Fibroblast of mammary gland (primary cell): ENCODE measurements at places on chromosomes 2 and 18.
A peak's percentile ranks its signal among the peaks of the same experiment; 100 is the strongest.

DNA sequence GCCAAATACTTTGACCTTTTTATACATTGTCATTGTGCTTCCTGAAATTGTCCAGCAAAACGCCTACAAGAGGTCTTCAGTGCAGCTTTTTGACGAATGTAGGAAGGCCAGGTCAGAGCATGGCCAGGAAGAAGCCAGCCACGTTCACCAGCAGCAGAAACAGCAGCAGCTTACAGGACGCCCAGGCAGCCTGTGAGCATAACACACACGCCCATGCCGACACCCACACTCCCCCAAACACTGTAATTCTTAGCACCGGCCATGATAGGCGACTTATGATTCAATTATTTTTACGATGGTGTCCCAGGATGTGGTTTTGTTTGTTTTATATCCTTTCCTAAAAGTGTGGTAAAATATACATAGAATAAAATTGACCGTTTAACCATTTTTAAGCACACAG is 249.1 kb upstream of the SALL3 start:
- DNase-seq = no peak

- no peak for DNase-seq
Measured at GRCh38 chr2:232513353-232513752, 6.8 kb upstream of the PRSS56 start.

DNA sequence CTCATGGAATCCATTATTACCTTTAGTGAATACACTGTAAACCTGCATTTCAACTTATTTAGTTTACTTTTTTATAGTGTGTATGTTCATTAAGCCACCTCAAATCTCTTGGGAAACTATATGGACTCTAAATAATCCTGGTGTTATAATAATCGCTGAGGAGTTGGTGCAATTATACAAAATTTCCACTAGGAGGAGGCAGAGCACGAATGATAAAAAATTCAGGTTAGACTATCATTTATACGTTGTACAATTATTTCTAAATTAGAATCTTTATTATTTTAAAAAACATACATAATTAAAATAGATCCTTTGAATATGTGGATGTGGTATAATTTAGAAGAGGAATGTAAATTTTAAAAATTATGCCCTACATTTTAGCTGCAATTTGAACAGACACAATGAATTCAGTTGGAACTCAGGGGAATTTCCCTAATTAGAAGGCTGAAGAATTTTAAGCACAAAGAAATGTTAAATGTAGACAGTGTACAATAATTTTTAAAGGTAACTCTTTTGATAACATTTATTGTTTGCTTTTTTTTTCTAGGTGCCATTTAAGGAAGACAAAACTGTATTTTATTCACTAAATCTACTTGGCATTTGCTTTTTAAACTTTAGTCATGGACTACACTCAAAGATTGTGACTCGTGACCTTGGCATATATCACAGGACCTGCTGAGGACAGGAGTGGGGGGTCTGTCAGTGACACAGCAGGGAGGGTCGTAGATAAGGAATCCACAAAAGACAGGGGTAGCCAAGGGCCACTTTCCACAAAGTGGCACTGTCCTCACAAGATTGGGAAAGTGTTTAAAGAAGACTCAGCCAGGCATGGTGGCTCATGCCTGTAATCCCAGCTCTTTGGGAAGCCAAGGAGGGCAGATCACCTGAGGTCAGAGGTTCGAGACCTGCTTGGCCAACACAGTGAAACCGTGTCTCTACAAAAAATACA is 45.5 kb downstream of the RAB12 start:
- DNase-seq = peak; percentile 36

- no peak for DNase-seq
Measured at GRCh38 chr2:39697454-39697853, 31.7 kb downstream of the TMEM178A start.

DNA sequence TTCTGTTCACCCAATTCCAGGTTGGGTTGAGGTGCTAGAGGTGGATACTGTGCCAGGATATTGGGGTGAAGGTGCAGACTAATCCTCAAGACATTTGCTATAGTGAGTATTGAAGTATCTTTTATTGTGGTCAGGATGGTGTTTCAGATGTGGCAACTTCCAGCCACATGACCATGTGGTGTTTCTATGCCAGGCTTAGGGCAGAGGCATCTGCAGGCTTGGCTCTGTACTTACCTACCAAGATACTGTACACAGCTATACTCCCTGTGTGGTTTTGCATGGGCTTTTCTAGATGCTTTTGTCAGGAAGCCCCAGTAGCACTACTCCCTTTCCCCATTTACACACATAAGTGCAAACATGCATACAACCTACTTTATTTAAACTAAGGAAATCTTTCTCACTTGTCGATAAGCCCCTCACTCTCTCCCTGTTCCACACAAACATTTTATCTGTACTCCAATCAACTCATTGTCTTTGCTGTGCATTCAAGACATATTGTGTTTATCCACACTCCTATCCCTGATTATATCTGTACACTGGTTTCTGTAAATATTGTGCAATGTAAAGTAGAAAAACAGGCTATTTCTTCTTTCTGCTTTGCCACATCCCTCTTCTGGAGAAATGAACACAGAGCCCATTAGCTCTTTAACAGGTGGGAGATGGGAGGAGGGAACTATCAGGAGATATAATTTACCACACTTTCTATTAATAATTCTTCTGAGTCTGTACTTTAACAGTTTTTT is 12.3 kb downstream of the ARL6IP6 start:
- peak; percentile 30 for DNase-seq

- DNase-seq = no peak
Measured at GRCh38 chr2:85580206-85580605, 2.8 kb downstream of the VAMP8 start.

DNA sequence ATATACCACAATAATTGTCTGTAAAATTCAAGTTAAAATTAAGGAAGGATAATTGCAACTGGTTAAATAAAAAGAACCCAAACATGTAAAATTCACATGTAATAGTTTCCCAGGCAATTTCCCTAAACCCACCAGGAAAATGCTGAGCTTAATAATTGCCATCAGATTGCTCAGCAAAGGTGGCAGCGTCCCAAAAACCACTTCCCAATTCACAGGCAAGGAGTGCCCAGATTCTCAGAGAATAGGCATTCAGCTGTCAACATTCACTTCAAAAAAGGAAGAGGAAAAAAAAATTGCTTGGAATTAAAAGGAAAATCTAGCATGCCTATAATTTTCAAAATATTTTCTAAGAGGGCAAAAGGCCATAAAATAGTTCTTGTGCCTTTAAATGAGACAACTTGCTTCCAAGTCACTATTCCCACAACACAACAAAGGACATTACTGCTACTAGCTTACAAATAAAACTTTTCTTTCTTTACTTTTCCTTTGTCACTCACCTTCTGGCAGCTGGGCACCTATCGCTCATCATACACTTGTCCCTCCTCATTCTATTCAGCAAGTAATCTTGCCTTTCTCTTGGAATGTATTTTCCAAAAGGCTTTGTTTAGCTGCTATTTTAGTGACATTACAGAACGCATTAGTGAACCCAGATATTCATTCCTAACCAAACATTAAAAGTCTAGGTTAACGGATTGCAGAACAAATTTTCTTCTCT is 15.2 kb downstream of the SRBD1 start:
- peak; percentile 74 for DNase-seq

GRCh38 chr18:79461627-79462026 is 65.9 kb downstream of the NFATC1 start:
- no peak for DNase-seq

DNA sequence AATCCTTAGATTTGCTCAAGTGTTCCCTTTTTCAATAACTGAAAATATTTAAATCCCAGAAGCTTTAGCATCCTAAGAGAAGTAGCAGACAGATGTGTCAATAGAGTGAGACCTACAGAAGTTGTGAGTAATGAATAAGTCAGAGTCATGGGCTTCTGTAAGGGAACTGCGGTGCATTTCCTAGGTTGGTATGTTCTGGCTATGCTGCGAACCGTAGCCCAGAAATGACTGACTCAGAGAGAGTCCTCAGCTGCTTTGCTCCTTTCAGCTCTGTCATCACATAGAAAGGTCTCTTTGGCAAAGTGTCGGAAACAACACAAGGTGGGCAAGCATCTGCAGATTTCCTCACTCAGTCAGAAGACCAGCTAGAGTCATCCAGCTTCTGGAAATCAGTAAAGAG is 297.1 kb downstream of the ARHGAP15 start:
- peak; percentile 87 for DNase-seq

- peak; percentile 60 for DNase-seq
Measured at GRCh38 chr2:7685342-7686015, 768.3 kb downstream of the RNF144A start.
